SW 1271 (cell line): ENCODE measurements at places on chromosomes 3 and 15.

GRCh38 chr15:28959326-28959725 lies 73.6 kb downstream of the APBA2 start:
- no peak for DNase-seq

DNA sequence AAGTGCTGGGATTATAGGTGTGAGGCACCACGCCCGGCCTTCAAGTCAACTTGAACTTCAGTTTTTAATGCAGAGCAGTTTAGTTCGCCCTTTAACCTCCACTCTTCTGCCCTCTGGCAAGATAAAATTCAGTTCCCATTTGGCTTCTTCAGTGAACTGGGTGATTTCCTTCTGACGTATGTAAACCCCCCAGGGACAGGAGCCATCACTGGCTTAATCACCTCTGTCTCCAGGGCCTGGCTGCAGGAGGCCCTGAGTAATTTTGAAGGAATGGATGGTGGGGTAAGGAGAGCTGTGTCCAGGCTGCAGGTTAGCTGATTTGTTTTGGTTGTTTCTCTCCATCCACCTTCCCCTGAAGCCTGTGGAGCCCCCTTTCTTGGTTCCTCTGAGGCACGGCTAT lies 11.9 kb downstream of the MCM2 start:
- DNase-seq = no peak

DNA sequence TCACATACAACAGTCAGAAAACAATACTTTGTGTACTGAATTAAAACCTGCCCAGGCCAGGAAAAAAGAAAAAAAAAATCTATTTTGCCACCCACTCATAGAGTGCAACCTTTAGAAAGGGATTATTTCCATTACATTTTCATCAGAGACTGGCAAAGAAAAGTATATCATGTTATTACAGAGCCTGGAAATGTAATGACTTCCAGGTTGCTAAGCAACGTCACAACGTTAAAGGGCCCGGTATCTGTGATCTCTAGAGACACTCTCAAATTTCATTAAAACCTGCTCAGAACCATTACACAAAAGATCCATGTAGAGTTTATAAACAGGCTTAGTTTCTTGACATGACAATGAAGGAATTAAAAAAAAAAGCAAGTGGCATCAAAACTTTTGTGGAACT lies 170.5 kb downstream of the CTNNB1 start:
- no peak for DNase-seq

- DNase-seq = no peak
These were observed 34.0 kb downstream of the WWTR1 start for GRCh38 chr3:149623824-149624223.

GRCh38 chr15:96867992-96868391 lies 537.5 kb downstream of the NR2F2 start:
- no peak for DNase-seq

DNA sequence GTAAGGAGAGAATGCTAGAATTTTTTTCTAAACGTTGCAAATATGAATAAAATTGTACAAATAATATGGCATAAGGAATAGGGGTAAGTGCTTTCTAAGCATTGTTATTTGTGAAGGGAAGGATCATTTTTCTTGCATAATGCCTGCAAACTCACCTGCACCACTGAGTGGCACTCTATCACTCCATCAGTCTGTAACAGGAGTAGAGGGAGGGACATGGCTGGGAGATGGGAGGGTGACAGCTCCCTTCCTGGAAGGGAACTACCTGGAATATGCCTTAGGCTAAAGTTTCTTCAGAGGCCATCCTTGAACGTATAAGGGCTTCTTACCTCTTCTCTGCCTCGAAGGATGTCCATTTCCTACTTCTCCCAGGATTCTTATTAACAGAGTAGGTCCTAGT lies 3.0 kb downstream of the NAALADL2 start:
- DNase-seq = no peak
